ENCODE measurements at places on chromosomes 1 and 21.

DNA sequence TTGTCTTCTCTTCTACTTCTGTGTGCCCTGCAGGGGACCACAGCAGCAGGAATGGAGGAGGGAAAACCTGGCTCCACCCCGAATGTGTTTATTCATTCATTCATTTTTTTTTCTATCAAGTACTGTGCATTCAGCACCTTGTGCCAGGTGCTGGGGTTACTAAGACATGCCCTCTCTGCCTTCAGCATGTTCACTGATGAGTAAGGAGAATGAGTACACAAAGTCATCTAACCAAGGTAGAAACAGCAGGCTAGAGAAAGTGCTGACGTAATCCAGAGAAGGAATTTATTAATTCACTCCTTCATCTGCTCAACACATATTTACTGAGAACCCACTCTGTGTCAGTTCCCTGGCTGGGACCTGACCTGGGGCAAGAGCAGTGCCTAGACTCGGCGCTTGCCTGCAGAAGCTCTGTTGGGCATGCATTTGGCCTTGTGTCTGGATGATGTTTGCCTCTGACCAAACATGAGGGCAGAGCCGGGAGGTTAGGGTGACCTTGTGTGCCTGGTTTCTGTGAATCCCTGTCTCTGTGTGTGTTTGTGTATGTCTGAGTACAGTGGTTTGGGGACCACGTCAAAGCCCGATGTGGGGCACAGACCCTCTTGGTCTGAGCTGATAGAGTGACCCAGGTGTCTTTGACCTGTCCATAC is 3.3 kb upstream of the MYOG start:
- DNase-seq = no peak

DNA sequence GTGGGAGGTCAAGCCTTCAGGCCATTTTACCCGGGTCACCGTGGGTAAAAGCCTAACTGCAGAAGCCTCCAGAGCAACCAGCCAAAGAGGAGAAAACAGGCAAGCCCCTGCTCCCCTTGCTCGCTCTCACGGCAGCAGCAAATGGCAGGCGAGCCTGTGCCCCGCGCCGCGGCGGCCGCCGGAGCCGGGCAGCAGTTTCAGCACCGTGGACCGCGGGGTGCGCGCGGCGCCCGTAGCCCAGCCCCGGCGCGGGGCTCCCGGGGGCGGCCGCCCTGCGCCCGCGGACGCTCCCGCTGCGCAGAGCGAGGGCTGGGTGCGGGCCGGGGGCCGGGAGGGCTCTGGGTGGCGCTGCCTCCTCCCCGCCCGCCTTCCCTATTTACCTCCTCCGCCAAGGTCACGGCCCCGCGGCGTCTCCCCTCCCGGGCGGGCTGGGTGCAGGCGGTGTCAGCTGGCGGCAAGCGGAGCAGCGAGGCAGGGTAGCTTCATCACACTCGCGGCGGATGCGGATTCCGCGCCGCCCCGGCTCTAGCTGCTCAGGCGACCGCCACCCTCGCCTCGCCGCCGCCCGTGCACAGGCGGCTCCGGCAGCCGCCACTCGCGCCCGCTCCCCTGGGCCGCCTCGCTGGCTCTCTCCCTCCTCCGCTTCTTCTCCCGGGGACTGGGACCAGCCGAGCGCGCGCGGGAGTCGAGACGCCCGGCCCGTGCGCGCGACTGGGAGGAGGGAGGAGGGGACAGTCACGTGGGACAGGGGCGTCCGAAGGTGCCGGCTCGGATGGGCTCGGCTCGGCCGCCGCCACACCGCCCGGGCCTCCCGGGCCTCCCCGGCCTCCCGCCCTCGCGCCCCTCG is at the start of gene RGS7:
TSS of gene RGS7 (minus strand) at position 687 of the 847 bp plus-strand sequence.
- peak; percentile 75 for DNase-seq

GRCh38 chr1:61644303-61644702 is 80.6 kb downstream of the TM2D1 start:
- DNase-seq = no peak

DNA sequence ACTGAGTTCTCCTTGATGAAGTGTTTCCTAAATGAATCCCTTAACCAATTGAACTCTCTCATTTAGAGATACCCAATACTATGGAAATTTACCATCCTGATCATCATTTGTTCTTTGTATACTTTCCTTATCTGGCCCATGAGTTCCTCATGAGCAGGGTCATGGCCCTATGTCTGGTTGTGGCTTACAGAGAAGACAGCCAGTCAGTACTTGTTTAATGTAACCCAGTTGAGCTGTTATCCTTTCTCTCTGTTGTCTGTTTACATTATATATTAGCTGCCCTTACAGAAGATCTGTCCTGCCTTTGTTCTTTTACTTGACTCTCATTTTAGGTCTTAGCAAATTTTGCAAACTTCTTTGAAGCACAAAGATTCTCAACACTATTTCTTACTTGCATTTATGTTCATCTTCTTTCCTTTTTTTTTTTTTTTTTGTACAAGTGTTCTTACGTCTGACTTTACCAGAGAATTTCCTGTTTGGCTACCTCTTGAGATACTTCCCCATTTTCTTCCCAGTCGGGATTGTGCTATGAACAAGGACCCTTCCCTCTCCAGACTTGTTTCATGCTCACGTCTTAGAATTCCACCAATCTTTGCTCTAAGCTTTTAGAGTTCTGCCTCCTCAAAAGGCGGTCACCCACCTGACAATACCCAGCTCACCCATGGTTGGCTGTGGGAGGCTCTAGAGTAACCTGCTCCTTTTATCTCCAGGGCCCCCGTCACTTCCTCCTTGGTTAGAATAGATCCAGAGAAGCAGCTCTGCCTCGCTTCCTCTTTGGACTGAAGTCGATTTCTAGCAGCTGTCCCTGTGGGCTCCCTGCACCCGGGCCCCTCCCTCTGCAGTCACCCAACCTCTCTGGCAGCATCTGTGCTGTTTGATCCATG is 53.6 kb upstream of the RUNX1 start:
- DNase-seq = no peak

GRCh38 chr1:240116831-240117769 is 25.4 kb downstream of the FMN2 start:
- no peak for DNase-seq

- DNase-seq = no peak
Observed at GRCh38 chr1:117661027-117661426, 55.2 kb downstream of the TENT5C start.

- DNase-seq = no peak
Observed at GRCh38 chr1:36737038-36737555, 254.4 kb upstream of the CSF3R start.

GRCh38 chr21:15204140-15204969 is 139.6 kb upstream of the NRIP1 start:
- DNase-seq = no peak

GRCh38 chr1:111249960-111250359 is 22.4 kb downstream of the CHI3L2 start:
- no peak for DNase-seq

GRCh38 chr1:43853161-43853921 is 80.3 kb upstream of the ARTN start:
- DNase-seq = peak; percentile 67

DNA sequence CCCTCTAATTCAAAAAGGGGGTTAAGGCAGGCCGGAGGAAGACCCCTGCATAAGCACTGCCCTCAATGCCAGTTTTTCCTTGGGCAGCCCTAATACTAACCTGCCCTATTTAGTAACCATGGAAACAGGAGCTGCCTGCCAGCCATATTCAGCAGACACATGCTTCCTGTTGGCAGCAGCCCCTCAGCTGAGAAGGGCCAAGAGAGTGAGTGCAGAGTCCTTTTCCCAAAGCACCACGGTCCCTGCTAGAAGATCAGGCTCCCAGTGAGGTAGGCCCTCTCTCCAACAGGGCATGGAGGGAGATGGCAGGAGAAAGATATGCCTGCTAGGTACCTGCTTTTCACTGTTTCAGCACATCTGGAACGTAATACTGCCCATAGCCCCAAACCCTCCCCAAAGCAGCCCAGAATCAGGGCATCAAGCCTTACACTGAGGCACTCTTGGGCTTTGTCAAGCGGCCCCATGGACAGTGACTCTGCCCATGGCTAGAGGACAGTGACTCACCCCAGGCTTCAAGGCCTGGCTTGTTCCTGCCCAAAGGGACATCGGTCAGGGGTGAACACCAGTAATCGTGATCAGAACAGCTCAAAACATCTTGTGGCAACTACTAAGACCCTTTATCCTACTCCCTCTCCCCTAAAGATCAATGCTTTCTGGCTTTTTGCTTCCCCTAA is 64.5 kb downstream of the BCAR3 start:
- DNase-seq = no peak

DNA sequence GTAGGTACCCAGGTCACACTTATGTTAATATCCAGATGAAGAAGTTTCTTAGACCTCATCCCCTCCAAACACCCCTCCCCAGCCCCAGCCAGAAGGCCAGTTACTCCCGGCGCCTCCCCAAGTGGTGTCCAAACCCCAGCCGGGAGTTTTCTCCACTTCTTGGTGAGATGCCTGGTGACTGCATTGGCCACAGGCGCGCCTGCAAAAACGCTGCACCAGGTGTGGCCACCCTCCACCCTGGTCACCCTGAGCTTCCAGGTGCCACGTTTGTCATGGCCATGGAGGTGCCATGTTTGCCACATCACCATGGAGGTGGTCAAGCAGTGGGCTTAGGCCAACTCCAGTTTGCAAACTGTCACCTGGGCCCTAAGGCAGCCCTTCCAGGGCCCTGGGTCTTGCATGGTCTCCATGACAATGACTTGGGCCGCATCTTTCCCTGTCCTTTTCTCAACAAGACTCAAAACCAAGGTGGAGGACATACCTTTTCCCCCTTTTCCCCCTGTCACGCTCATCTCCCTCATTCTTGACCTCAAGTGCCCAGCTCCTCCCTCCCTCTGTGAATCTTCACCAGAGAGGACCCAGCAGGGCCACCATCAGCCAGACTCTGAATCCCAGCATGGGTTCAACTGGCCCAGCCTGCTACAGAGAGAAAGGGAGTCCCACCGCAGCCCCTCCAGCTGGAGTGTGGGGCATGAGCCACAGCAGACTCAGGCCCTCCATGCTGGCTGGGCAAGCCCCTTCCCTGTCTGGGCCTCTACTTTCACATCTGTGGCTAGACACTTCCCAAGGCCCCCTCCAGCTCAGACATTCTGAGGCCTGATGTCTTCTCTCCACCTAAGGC is 125.9 kb upstream of the ZBTB40 start:
- no peak for DNase-seq

DNA sequence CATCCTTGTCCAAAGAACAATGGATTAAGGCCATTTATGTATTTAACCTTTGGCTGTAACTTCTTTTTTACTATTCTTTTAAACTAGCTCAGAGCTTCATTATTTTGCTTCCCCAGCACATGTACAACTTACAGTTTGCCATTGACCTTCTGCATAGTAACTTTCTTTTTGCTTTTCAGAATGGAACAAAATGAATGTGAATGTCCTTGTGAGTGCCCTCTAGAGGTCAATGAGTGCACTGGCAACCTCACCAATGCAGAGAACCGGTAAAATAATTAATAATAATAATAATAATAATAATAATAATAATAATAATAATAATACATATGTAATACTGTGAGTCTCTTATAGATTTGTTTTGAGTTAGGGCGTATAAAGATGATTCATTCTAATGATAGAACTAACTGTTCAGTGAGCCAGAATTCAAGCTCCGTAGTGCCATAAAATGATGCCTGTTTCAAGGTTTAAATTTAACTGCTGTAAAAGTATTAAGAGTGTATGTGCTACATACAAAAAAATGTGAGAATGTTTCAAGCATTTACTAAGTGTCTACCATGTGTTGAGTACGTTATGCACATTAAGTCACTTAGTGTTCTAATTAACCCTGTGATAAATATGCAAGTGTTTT is 69.0 kb upstream of the RAVER2 start:
- DNase-seq = peak; percentile 62

DNA sequence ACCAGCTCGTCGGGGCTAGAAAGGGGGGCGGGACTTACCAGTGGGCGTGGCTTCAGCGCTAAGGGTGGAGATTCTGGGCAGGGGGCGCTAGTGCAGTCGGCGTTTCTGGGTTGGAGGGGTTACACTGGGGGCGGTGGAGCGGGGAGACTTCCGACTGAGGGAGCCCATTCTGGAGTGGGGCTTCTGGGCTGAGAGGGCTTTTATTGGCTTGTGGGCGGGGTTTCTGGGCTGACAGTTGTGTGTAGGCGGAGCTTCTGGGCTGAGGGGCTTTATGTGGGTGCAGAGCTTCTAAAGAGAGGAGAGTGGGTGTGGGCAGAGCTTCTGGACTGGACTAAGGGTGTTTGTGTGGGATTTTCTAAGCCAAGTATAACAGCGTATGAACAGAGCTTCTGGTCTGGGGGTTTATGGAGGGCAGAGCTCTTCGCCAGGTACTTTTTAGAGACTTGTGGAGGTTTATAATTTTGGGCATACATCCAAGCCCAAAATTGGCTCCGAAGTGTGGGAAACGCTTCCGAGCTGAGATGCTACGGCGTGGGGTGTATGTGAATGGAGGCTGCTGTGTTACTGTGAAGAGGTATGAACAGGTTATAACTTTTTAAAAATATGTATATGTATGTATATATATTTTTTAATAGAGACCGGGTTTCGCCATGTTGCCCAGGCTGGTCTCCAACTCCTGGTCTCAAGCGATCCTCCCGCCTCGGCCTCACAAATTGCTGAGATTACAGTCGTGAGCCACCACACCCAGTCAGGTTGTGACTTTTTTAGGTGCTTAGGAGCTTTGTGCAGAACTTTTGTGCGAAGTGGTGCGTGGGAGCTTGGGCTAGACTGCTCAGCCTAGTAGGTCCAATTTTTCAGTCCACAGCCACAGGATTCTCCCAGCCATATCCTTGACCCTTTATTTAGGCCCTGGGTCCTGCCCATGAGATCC is 825 bp downstream of the TMEM39B start:
- DNase-seq = no peak

DNA sequence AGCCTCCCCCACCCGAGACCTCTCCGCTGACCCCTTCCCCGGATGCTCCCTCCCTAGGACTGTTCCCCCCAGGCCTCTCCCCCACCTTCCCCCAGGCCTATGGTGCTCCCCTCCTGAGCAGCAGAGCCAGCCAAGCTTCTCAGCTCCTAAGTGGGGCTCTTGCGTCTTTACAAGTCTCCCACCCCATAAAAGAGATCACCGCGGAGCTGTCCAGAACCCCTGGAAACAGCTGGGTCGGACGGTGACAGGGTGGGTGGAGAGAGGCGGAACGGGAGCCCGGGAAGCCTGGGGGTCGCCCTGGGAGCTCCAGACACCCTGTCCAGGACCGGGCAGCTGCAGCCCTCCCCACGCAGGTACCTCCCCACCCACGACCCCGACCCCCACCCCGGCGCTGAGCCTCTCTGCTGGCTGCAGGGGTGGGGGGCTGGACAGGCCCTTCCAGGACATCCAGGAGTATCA is 61.2 kb downstream of the WNT9A start:
- DNase-seq = peak; percentile 10

DNA sequence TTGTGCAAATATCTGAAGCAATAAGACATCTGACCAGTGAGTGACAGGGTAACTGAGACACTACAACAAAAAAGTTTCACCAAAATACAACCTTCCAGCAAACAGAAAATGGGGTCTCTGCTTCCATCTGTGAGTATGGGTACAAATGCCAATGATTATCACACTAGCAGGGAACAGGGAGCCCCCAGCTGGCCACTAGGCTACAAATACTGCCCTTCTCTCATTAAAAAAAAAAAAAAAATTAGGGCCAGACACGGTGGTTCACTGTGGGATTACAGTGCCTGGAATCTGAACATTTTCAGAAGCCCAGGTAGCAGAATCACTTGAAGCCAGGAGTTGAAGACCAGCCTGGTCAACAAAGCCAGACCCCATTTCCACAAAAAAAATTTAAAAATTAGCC is 48.4 kb upstream of the EDARADD start:
- DNase-seq = no peak

GRCh38 chr1:207017615-207018559 is 14.7 kb downstream of the C1orf116 start:
- DNase-seq = no peak
